Cortex of kidney (tissue), 1 donor: ENCODE measurements at places on chromosomes 4 and X.

GRCh38 chr4:148076964-148077363, 345.1 kb downstream of the ARHGAP10 start:
- no peak for DNase-seq

DNA sequence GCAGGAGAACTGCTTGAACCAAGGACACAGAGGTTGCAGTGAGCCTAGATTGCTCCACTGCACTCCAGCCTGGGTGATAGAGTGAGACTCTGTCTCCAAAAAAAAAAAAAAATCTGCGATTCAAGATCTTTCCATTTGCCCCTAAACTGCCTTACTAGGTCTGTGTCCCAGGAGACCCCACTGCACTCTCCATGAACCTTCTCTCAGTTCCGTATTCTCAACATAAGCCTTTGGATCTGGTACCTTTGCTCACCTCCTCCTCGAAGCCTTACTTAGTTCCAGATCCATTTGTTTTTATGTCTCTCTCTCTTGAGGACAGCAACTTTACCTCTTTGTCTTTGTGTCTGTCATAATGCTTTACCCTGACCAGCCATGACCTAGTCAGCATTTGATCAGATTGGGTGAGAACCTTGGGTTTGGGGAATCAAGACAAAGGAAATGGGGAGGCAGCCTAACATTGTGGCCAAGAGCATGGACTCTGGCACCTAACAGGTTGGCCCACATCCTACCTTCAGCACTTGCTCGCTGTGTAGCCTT, 33.7 kb downstream of the BST1 start:
- no peak for DNase-seq

- DNase-seq, result no peak
Measured at GRCh38 chr4:102580463-102580842, 79.3 kb downstream of the NFKB1 start.

DNA sequence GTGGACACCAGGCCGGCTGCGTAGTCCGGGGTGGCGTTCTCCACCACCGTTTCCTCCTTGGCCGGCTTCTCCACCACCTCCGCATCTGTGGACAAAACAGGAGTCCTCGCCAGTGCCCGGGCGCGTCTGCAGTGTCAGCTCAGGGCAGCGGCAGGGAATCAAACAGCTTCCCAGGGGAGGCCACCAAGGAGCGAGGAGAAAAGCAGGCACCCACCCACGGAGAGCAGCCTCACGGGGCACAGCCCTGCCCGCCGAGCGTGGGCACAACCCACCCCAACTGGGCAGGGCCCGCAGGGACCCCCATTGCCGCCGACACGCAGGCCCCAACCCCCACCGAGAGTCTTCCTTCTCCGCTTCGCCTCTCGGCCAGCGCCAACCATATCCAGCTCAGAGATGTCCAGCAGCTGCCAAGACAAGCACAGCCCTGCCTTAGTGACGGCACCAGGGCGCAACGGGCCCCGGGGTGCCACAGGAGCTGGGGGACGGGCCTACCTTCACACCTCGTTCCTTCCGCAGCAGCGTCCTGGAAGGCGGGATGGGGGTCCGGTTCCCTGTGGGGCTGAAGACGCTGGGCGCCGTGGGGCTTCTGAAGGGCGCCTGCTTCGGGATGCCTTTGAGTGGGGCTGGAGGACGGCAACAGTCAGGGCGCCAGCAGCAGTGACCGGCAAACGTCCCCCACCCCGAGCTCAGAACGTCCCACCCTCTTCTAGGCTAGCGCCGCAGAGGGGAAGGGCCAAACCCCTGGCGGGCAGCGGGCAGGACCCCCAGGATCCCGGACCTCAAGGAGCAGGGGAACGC, 22.8 kb downstream of the NELFA start:
- no peak for DNase-seq

GRCh38 chrX:131394384-131394783, 105.3 kb upstream of the IGSF1 start:
- no peak for DNase-seq

DNA sequence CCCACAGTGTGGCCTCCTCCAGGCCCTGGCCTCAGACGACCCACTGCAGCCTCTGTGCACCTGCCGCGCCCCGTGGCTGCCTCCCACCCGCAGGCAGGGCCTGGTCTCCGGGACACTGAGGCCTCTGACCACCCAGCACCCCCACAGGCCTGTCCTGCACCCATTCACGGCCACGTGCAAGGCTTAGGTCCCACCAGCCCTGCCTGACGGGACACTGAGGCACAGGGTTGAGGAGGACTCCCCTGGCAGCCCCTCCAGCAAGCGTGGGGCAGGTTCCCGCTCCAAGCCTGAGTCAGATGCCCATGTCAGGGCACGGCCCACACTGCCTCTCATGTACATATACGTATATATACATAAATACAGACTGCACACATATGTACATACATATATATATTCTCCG, 23.5 kb downstream of the NELFA start:
- no peak for DNase-seq

GRCh38 chrX:30831082-30831481, 58.0 kb downstream of the TAB3 start:
- DNase-seq, result no peak

DNA sequence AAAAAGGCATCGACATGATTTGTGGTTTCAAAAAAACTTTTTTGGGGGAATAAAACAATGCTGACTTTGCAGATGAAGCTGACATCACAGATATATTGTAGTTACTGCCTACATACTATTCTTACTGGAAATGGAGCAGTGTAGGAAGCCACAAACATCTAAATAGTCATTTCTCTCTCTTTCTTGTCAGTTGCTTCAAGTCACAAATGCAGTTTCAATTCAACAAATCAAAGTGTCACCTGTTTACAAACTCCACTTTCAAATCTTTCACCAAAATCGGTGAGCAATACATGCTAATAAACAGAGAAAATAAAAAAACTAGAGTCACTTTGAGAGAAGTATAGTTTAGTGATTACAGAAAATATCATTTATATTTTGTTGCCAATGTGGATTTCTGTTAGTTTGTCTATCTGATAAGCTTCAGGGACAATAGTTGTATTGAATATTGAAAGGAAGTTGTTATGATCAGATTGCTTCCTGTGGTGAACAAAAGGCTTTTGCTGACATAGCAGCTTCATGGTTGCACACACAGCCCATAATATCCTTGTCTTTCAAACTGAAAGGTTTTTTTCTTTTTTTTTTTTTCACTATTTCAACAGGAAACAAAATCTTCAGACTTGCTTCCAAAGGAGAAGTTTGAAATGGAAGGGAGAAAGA, 49.7 kb upstream of the PTPN13 start:
- no peak for DNase-seq

DNA sequence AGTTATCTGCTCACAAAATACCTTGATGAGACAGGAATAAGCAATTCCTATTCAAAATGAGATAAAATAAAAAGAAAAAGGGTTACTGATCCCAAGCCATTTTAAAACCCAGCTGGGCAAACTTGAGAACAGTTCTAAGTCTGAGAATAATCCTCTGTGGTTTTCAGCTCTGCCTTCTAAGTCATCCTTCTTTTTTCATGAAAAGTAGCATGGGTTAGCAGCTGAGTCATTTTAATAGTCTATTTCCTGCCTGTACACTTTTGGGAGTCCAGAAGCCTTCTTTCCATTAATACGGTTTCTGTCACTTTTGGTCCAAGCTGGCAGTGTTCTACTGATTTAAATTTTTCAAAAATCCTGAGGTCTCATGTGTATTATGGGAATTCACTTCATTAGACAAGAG, 374.3 kb downstream of the IQCM start:
- no peak for DNase-seq

DNA sequence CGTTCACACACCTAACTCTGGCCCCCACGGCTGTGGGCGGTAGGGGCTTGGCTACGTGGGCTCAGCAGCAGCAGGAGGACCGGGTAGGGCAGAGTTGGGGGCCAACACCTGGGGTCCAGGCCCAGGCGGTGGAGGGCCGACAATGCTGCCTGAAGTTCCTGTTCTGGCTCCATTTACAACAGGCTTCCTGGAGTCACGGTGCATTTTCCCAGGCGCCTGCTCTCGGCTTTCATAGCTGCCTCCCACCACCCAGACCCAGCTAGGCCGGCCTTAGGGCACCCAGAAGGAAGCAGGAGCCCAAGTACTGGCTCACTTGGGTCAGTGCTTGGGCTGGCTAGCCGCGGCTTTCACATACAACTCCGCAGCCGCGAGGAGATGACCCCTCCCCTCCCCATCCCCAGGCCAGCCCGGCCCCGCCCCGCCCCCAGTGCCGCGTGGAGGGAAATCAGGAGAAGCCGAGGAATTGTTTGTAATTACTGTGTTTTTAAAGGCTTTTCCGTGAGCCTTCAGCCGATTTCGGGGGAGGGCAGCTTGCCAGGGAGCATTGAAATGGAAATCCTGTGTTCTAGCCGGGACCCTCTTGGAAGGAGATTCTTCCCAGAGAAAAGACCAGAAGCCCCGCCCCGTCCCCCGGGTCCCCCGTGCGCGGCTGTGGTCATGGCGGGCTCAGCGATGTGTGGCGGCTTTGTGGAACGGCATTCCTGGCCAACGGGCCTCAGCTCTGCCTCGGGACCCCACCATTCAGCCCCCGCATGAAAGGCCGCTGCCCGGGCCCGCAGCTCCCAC, 28.5 kb downstream of the PJA1 start:
- DNase-seq, result no peak

GRCh38 chr4:14217401-14217800, 589.9 kb upstream of the BOD1L1 start:
- DNase-seq, result no peak

- no peak for DNase-seq
Measured at GRCh38 chrX:110491846-110492620, 133.4 kb downstream of the RTL9 start.

GRCh38 chr4:135508006-135508714, 1306.6 kb upstream of the PABPC4L start:
- no peak for DNase-seq

DNA sequence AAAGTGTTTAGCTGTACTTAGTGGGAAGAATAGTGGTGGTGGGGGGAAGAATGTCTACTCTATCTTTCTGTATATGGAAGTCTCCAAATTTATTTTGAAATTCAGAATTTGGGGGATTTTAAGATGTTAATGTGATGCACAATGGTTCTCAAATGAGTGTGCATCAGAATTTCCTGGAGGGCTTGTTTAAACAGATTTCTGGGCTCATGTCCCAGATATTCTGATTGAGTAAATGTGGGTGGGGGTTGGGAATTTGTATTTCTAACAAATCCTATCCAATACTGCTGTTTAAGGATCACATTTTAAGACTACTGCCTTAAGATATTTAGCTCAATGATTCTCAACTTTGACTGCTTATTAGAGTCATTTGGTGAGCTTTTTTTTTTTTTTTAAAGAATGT, 15.1 kb upstream of the INTS6L start:
- no peak for DNase-seq

DNA sequence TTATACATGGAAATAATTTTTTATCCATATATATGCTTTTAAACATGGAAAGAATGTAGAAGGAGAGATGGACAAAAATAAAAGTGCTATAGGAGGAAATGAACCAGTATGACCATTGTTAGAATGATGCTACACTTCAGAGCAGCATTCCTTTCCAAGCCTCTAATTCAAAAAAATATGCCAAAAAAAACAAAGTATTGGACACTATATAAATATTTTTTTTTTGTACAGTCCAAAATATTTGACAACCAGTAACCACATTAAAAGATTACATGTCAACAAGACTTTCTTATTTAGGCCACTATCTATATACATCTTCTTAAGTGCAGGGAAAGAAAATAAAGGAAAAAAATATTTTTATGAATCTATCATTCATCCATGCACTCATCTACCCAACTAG, 198.6 kb downstream of the LRBA start:
- no peak for DNase-seq

GRCh38 chr4:25874655-25875054, 11.9 kb upstream of the SEL1L3 start:
- no peak for DNase-seq

DNA sequence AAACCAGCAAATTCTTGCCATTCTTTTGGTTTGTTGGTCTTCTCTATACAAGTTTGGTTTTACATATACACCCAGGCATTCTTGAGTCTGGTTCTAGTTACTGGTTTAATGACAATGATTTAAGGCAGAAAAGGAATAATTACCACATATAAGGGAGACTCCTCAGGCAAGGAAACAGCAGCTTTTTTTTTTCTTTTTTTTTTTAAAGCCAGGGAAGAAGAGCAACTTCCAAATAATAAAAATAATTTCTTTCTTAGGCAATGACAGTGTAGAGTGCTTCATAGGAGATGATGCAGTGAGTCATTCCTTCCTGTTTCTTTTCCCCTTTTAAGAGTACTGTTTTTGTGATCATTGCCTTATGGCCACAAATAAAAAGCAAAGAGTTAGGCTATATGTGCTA, 289.7 kb downstream of the DKK2 start:
- no peak for DNase-seq

GRCh38 chr4:99205153-99205979, 13.7 kb downstream of the ADH6 start:
- no peak for DNase-seq
